ENCODE measurements at places on chromosomes 5 and 9. TPM values are rescaled to one million over a fixed set of nuclear protein-coding genes. Genes with fewer than 3 reads are reported as not detected.

GRCh38 chr5:2112173-2113025 lies 229.7 kb upstream of the IRX4 start:
- no peaks in the 10 kb centered on the region for H3K4me1 ChIP-seq
- H3K36me3 ChIP-seq, result no peaks in the 10 kb centered on the region

SPINK13 gene
- total RNA-seq, result not detected

TTC23L gene
- total RNA-seq, result 2.6 TPM

DNA sequence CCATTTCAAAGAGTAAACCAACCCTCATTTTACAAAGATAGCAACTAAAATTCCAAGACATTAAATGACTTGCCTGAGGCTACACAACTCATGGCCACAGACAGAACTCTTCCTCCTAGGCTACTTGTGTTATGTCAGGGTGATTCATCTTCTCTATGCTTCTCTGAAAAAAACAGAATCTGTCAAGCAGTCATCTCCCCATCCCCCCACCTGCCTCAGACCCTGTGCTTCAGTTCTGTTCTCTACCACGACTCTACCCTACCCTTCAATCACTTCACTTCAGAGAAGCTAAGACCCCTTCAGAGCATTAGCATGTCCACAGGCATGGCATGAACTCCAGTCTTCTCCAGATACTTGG lies 277.7 kb upstream of the PTGER4 start:
- peaks cover 2% of the 10 kb centered on the region for H3K27me3 ChIP-seq
- H3K4me1 ChIP-seq, result peaks cover 31% of the 10 kb centered on the region
- no peak overlapping the region for H3K4me3 ChIP-seq
- H3K27ac ChIP-seq, result peak overlapping the region; percentile 4
- H3K36me3 ChIP-seq, result no peaks in the 10 kb centered on the region

GRCh38 chr5:162638849-162639248 lies 571.3 kb downstream of the GABRG2 start:
- H3K36me3 ChIP-seq, result no peaks in the 10 kb centered on the region
- no peaks in the 10 kb centered on the region for H3K27me3 ChIP-seq
- no peak overlapping the region for H3K27ac ChIP-seq
- no peaks in the 10 kb centered on the region for H3K4me1 ChIP-seq
- H3K4me3 ChIP-seq, result no peak overlapping the region
- no peak for DNase-seq

- H3K27me3 ChIP-seq, result no peaks in the 10 kb centered on the region
- no peaks in the 10 kb centered on the region for H3K36me3 ChIP-seq
- no peak overlapping the region for H3K27ac ChIP-seq
- no peak for DNase-seq
- H3K4me3 ChIP-seq, result no peak overlapping the region
These were observed 96.3 kb upstream of the TMEM161B start for GRCh38 chr5:88364991-88365390.

- H3K27me3 ChIP-seq, result peaks cover 64% of the 10 kb centered on the region
- H3K36me3 ChIP-seq, result no peaks in the 10 kb centered on the region
- DNase-seq, result no peak
- H3K4me3 ChIP-seq, result no peak overlapping the region
These were observed 91.3 kb downstream of the DOCK2 start for GRCh38 chr5:169728418-169728817.

DNA sequence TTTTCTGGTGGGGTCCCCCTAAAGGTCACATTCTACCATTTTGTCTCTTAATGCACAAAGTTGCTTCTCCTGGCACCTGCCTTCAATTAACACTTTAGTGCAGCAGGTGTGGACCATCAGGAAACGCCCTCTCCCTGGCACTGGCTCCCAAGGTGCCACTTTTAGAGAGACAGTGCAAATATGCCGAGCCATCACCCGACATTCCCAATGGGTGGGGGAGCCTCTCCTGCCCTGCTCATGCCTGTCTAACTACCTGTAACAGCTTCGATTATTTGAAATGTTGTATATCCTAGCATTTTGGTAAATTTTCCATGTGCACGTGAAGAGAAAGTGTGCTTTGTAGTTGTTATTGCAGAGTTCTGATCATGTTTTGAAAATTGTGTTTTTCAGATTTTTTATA lies 13.2 kb upstream of the LRRC14B start:
- H3K4me3 ChIP-seq, result no peak overlapping the region
- H3K36me3 ChIP-seq, result peaks cover 21% of the 10 kb centered on the region
- no peak for DNase-seq
- H3K4me1 ChIP-seq, result peaks cover 22% of the 10 kb centered on the region
- H3K27ac ChIP-seq, result no peak overlapping the region

CSF2 gene
- total RNA-seq, result not detected
